Glutamatergic neuron (in vitro differentiated cells): ENCODE measurements at places on chromosomes 6 and 20. TPM values are rescaled to one million over a fixed set of nuclear protein-coding genes. Genes with fewer than 3 reads are reported as not detected.

The CD83 gene
- 0.34 TPM for total RNA-seq

The PPIL6 gene
- total RNA-seq: 0.83 TPM

The PRIM2 gene
- total RNA-seq: 15.3 TPM

The SLC44A4 gene
- not detected for total RNA-seq

The CALHM6 gene
- total RNA-seq: not detected

The HLA-DRA gene
- not detected for total RNA-seq
